ENCODE measurements at places on chromosomes 6 and 20.

- no peak for DNase-seq
Observed at GRCh38 chr6:108001696-108002231, 43.8 kb upstream of the SEC63 start.

GRCh38 chr6:149150801-149151398 lies 166.6 kb upstream of the TAB2 start:
- DNase-seq, result no peak

DNA sequence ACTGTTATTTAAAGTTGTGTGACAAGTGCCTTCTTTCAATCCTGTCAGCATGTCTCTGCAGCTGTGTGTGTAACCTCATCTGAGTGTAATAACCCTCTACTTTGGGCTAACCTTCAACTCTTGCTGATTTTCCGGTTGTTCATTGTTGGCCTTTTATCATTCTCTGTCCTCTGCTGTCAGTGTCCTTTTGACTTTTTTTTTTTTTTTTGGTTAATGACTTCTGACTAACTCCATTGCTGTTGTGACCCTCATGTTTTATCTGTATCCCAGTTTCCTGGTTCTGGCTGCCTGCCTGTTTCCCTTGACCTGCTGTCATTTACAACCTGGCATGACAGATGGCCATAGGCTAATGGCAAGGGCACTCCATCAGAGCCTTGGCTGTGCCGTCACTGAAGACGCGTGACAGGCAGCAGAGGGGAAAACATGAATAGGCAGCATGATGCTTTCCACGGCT lies 145.7 kb upstream of the MAN1A1 start:
- DNase-seq, result no peak

- DNase-seq, result no peak
Observed at GRCh38 chr6:130583268-130583667, 217.5 kb downstream of the TMEM200A start.

GRCh38 chr6:73832313-73832712 lies 136.3 kb downstream of the CD109 start:
- no peak for DNase-seq

- DNase-seq, result no peak
Observed at GRCh38 chr6:54787825-54788224, 58.7 kb upstream of the FAM83B start.

- no peak for DNase-seq
Observed at GRCh38 chr20:14673164-14673563, 335.8 kb upstream of the FLRT3 start.

DNA sequence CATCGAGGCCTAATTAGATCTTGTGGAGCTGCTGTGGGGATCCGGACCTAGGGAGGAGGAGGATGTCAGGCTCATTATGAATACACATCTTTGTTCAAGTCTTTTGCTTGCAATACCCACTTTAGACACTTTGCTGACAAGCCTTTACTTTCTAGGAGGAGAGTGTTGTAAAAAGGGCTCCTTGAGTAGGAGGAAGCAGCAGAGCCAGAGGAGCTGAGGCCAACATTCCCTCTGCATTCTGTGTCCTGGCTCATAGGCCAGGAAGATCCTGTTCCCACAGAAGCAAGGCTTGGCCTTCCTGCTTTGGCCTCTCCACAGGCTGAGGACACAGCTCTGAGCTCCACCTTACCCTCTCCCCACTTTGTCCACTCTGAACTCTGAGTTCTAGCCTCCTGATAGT lies 67.1 kb downstream of the TPD52L1 start:
- no peak for DNase-seq

- no peak for DNase-seq
Observed at GRCh38 chr20:3551681-3552434, 81.0 kb downstream of the ATRN start.
